ENCODE measurements at places on chromosomes 5 and 9. TPM values are rescaled to one million over a fixed set of nuclear protein-coding genes. Genes with fewer than 3 reads are reported as not detected.

PHYHD1 gene
- 0.68 TPM for total RNA-seq

GRCh38 chr9:71191708-71192107 is 70.3 kb upstream of the TRPM3 start:
- no peak for DNase-seq

DNA sequence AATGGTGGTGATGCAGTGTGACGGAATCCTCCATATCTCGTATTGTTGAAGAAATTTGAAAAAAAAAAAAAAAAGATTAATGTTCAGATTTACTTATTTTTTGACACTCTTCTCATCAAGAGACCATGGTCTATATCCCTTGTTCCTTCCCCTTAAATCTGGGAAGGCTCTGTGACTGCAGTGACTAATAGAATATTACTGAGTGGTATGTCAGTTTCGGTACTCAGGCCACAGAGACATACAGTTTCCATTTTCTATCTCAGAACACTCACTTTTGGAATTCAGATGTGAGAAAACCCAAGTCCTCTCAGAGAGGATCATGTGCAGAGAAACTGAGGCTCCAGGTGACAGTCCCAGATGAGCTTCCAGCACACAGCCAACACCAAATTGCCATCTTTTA is 1193.5 kb downstream of the DTWD2 start:
- no peak for DNase-seq

- DNase-seq: no peak
Measured at GRCh38 chr9:14318934-14319580, 5.1 kb upstream of the NFIB start.

DNA sequence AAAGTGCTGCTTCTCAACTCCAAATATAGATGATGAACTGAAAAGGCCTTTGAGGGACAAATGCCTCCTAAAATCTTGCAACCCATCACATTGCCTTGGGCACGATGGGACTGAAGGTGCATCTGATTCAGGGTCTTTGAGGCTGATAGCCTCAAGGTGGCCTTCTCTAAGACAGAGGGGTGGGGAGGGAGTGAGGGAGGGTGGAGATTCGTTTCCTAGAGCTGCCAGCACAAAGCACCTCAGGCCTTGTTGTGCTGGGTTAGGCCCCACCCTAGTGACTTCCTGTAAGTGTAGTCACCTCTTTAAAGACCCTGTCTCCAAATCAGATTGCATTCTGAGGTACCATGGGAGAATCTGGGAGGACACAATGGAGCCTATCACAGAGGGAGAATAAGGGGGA is 57.1 kb downstream of the BARX1 start:
- DNase-seq: peak; percentile 26

GRCh38 chr9:111516061-111516465 is 8.9 kb upstream of the ZNF483 start:
- DNase-seq: no peak

DNA sequence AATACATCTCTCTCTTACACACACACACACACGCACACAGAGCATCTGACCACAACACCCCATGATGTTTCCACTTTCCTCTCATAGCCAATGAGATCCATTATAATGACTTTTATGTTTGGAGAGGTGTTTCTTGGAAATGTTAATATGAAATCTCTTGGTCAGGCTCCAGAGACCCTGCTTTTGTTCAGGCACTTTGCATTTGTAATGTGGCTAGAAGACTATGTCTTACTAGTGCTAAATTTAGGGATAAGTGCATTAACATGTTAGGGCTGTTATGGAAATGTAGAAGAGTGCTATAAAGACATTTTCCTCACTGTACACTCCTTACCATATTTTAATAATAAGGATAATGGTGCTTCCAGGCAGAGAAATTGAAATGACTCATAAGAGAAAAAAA is 3.8 kb downstream of the CDH9 start:
- no peak for DNase-seq

Data from activated CD8-positive, alpha-beta T cell treated with anti-CD3 and anti-CD28 coated beads, Interleukin-2, amount 10 ng/mL, durations not matched to agents 7 days and 5 days (primary cell).